ENCODE measurements at places on chromosomes 2 and 18.

GRCh38 chr2:145593991-145594614 is 1074.2 kb upstream of the ZEB2 start:
- DNase-seq, result no peak

GRCh38 chr2:195561116-195561921 is 95.7 kb upstream of the SLC39A10 start:
- DNase-seq, result no peak

- DNase-seq, result no peak
These were observed 4.3 kb upstream of the NEUROD1 start for GRCh38 chr2:181684454-181685149.

- no peak for DNase-seq
These were observed 11.3 kb upstream of the CIB4 start for GRCh38 chr2:26652361-26653041.

DNA sequence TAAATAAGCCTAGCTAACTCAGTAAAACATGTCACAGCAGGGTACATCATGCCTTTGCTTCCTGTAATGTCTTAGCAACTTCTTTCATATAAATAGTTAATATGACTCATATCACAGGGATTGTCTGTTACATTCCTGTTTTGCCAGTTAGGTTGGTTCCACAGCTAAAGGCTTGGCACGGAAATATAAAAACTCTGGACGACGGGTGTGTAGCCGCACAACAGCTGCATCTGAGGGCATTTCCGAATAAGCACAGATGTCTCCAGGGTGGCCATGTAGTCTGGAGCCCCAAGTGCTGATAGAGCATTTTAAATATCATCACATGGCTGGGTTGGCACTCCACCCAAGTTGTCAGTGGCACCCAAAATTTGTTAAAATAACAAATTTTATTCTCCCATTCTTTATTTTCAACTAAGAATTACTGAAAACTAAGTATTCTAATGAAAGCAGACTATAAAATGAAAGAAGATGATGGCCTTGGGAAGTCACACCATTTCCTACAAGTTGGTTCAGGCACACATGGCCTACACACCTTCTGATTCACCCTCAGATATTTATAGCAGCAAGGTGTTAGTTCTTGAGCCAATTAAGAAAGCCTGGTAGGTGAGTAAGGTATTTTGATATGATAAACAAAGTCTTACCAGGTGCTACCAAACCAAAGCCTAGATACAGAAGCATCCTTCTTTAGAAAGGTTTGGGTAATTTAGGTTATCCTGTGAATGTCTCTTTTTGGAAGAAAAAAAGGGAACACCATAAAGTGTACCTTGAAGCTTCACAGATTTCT is 61.8 kb upstream of the STK17B start:
- no peak for DNase-seq

- no peak for DNase-seq
These were observed 102.9 kb downstream of the PRKCE start for GRCh38 chr2:45754131-45755010.

GRCh38 chr2:207704671-207705070 is 6.8 kb upstream of the CCNYL1 start:
- no peak for DNase-seq

- no peak for DNase-seq
These were observed 78.0 kb downstream of the UPP2 start for GRCh38 chr2:158179660-158180059.

DNA sequence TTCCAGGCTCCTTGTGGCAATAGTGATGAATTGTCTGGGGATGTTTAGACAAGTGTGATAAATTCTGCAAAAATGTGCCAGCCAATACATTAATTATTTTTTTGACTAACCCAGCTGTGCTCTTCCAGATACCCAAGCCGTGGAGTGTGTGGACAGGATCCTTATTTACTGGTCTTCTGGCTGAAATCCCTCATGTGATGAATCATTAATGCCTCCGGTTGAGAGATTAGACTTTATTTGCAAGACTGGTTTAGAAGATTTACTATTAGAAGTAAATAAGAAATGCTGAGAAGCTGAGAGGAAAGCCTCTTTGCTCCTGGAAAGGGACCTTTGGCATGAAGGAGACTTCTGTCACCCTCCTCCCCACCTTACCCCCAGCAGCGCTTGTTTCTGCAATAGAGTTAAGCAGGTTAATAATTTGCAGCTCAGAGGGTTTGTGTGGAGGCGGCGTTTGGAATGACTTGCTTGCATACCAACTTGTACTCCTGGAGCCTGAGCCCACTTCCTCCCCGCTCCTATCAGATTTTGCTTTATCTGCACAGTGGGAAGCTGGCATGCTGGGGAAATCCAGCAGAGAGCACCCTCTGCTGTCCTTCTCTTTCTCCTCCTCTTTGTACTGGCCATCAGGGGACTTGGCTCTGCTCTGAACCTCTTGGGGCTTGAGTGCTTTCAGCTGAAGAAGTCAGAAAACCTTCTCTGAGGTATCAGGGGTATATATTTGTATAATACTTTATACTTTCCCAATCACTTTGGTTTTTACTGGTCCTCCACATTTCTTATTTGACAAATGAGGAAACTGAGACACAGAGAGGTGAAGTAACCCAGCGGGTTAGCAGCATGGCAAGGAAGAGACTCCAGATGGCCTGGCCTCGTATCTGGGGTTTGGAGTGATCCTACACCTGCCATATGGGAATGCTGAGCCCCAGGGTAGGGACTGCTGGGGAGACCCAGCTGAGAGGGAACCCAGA is 16.3 kb downstream of the SLC3A1 start:
- no peak for DNase-seq

GRCh38 chr18:36624451-36625167 is 204.2 kb downstream of the TPGS2 start:
- DNase-seq, result no peak

DNA sequence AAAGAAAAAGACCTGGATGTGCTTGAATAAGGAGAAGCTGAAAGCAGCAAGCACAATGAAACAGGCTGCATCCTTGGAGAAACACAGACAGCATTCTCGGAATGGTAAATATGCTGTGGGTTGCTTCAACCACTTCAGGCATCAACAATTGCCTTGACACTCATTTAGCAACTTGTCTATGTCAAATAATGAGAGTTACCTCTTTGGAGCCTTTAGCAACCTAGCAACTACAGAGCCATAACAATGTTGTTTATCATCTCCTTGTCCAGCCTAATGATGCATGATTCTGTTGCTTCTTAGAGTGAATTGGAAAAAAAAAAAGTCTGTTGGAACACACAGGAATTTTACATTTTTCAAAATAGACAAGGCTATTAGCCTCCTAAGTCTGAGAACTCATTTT is 410.6 kb downstream of the PIK3C3 start:
- DNase-seq, result no peak

- DNase-seq, result no peak
These were observed 150.7 kb upstream of the MGAT5 start for GRCh38 chr2:134103196-134103595.

DNA sequence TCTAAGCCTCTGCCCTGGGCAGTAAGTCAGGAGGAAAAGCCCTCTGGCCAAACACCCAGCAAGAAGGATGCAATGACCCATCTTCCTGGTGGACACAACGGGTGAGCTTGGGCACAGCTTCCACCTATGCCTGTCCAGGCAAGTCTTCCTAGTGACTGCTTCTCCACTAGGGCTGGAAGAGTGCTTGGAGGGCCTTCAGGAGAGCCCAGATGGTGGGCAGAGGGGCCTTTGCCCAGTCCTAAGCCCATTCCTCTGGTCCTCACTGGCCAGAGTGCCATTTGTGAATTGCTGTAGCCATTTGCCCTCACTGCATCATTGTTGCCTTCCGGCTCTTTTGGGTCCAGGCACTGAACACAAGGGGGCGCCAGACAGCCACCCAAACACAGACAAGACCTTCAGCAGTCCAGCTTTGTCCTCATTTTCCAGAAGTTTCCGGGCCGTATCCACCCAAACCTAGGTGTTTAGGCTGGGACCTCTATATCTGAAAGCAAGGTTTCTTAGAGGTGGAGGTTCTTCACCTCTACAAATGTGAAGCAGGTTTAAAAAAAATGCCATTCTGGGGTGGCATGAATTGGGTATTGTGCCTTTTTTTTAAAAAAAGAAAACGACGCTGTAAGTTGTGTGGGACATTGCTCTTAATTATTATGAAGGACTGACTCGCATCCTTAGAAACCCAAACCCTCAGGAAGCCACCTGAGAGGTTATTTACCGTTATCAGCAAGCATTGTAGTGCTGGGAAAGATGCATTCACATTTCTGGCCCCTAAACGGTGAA is 29.5 kb downstream of the PAX8 start:
- DNase-seq, result peak; percentile 56

DNA sequence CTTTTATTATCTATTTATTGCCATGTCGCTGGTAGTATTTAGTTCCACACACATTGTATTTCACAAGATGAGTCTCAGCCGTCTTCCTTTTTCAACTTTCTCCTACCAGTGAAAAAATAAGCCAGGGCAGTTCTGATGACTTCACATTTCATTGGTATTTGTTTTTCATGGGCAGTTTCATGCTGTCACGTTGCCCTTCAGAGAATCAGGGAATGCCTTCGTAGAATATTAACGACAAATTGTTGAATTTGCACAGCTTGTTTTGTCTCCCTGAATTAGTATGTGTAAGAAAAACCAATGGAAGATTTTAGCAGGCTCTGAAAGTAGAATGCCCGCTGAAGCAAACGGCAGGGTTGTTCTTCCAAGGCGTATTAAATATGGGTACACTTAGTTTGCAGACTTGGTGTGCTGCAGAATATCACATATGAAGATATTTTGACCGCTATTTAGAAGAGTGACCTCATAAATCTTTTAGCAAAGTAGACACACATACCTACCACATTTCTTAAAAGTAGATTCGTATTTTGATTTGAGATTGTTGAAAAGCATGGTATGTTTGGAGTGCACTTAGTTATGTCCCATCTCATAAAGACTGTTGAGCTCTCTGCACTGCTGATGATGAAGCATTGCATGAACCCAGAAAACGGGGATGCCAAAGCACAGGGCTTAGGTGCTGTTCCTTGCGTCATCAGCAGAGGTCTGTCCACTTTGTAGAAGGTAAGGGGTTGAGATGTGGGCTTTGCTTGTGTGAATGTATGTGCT is 2.9 kb downstream of the NEDD4L start:
- no peak for DNase-seq

- DNase-seq, result no peak
These were observed 116.1 kb downstream of the ATL2 start for GRCh38 chr2:38260972-38261371.

DNA sequence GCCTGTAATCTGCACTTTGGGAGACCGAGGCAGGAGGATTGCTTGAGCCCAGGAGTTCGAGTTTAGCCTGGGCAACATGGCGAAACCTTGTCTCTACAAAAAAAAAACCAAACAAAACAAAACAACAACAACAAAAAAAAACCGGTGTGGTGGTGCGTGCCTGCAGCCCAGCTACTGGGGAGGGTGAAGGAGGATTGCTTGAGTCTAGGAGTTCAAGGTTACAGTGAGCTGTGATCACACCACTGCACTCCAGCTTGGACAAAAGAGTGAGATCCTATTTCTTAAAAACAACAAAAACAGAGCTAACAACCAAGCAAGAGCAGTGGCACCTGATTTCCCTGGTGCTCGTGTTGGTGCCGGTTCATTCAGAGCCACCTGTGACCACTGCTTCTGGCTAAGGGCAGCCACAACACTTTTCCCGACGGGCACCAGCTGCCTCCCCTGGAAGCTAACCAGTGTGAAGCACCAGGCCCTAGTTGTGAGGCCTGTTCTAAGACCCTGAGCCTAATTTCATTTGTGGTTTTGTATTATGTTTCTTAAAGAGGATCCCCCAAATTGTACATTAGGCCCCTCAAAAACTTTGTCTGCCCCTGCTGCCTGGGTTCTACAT is 1.3 kb downstream of the AOX1 start:
- no peak for DNase-seq

GRCh38 chr2:190159453-190159852 is 96.9 kb upstream of the MSTN start:
- DNase-seq, result no peak

DNA sequence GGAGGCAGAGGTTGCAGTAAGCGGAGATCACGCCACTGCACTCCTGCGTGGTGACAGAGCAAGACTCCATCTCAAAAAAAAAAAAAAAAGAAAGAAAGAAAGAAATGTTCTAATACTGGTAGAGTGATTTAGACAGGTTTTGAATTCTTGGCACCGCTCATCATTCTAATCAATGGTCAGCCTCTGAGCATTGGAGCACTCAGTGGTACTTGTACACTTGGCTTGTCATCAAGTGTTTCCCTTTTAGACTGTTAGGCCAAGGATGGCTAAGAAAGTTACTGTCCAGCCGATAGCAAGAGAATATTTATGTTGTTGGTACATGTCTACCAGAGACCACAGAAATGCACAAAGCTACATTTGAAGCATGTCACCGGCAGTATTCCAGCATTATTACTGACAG is 444.1 kb upstream of the RAB12 start:
- no peak for DNase-seq

DNA sequence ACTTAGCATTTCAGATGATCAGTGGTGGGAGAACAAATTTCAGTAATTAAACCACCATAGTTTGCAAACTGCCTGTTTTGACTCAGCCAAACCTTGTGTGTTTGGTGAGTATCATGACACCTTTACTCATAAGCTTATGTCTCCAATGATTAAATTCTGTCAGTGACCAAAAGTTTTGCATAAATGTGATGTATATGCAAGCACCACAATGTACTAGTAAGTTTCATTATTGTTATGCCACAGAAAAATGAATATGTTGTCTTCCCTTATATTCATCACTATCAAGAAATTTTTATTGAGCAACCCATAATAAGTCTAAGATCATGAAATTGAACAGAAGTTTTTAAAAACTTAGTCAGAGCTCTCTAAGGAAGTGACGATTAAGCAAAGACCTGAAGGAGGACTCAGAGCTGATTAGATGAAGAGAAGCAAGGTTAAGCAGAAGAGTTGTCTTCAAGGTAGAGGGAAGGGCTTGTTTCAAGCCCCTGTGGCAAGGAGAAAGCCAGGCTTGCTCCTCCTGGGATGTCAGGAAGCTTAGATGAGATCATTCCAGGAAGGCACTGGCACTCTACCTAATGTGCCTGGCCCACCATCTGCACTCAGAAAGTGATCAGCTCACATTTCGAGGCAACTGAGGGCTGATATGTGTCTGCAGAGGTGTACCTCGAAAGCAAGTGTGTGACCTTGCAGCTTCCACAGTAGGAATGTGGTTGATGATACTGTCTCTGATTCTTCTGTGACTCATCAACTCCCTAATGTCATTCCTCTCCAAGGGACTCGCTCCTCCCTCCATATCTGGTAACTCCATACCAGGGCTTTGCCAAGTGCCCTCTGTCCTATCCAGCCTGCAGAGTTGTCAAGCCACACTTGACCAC is 54.7 kb downstream of the KCTD18 start:
- DNase-seq, result no peak

DNA sequence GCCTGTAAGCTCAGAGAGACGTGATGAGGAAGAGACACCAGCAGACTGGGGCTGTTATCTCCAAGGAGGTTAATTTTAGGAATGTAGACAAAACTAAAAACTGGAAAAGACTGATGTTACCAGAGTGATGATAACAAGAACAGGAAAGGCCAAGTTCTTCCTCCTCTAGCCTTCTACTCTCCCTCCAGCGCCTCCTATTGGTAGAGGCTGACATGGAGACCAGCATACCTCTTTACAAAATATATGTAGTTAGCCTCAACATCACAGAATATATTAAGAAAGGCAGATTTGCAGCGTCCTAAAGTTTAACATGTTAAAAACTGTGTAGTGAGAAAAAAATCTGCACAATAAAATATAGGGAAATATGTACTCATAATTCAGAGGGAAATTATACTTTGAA is 66.0 kb downstream of the TCF4 start:
- DNase-seq, result no peak
